ENCODE measurements at places on chromosomes 16 and 17. TPM values are rescaled to one million over a fixed set of nuclear protein-coding genes. Genes with fewer than 3 reads are reported as not detected.

DNA sequence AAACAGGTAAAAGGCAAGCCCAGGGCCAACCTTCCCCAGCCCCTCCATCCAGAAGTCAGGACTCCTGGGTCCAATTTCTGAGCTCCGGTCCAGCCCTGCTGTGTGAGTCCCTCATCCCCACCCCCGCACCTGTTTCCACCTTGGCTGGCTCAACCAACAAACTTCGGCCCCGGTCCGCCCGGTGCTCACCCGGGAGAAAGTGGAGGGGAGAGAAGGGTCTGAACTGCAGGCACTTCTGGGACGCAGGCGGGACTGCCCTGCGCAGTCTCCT is 541 bp downstream of the RHBDF2 start:
- no peak overlapping the region for H3K27ac ChIP-seq
- DNase-seq, result no peak
- peak overlapping the region; percentile 73 for H3K4me3 ChIP-seq
- no peaks in the 10 kb centered on the region for H3K36me3 ChIP-seq
- peaks cover 23% of the 10 kb centered on the region for H3K4me1 ChIP-seq

GRCh38 chr17:38544839-38545209 is 60.9 kb downstream of the SRCIN1 start:
- peaks cover 6% of the 10 kb centered on the region for H3K27me3 ChIP-seq
- H3K27ac ChIP-seq, result no peak overlapping the region

Gene SBK1
- 91.2 TPM for total RNA-seq

DNA sequence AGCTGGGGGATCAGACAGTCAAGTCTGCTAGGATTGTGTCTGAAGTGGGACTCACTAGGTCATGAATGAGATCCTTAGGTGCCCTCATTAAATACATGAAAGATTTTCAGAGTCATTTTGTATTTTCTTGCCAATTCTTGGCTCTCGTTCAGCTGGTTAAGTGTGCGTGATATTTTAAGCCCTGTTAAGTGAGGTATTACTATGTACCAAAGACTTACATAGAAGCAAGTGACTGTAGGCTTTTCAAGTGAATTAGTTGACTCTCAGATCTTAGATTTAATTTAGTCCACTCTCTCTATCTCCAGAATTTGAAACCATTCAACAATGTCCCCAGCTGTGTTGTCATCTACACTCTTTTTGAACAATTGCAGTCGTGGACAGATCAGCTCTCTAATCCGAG is 219.4 kb downstream of the FOXL1 start:
- H3K4me3 ChIP-seq, result no peak overlapping the region
- peaks cover 43% of the 10 kb centered on the region for H3K27me3 ChIP-seq
- no peaks in the 10 kb centered on the region for H3K36me3 ChIP-seq
- DNase-seq, result no peak
